Large intestine (tissue), 12 donors: ENCODE measurements at places on chromosomes 16 and 17. TPM values are rescaled to one million over a fixed set of nuclear protein-coding genes. Genes with fewer than 3 reads are reported as not detected.

DNA sequence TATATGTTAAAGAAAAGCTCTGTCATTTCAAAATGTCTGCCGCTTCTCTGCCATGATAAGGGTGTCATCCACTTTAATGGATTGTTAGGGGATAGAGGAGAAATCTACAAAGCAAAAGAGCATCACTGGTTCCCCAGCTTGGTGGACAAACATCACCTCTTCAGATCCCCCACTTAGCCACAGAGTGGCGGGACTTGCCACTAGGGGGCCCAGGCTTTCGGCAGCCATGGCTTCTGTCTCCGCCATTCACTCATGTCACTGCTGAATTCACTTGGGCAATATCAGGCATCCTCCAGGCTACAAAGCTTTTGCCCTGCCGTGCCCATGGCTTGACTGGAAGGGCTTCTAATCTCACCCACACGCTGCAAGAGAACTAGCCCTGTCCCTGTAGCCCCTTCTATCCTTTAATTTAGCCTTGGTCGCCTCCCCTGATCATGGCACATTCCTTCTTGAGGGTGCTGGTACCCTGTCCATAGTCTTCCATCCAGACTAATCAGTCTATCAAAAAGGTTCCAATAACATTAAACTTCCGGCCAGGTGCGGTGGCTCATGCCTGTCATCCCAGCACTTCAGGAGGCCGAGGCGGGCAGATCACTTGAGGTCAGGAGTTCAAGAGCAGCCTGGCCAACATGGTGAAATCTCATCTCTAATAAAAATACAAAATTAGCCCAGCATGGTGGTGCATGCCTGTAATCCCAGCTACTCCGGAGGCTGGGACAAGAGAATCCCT lies 34.7 kb downstream of the SBK1 start:
- peak; percentile 22 for DNase-seq

- DNase-seq: no peak
Measured at GRCh38 chr17:9729735-9730420, 61.5 kb downstream of the DHRS7C start.

DNA sequence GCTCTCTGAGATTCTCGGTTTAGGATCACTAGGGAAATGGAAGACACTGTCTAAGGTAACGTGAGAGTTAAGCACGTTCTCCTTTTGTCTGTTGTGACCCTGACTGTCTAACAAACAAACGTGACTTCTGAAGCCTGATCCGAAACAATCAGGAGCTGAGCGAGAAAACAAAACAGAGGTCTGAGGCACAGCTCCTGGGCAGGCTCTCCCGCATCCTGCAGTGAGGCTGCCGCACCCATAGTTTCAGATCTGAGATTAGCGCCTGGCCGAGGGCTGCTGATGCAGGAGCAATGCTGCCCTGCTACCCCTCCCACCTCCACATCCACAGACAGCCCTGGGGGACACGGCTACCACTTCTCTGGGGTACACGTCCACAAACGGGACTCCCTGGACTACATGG lies 46.7 kb downstream of the RNF157 start:
- DNase-seq: no peak

GRCh38 chr17:27977751-27978688 lies 64.5 kb upstream of the NLK start:
- DNase-seq: no peak

Gene HBQ1
- polyA plus RNA-seq: 0.73 TPM

Gene ITGA2B
- 1.1 TPM for polyA plus RNA-seq

Gene PPL
- 32.2 TPM for polyA plus RNA-seq

Gene RAPGEFL1
- 15.0 TPM for polyA plus RNA-seq

- no peak for DNase-seq
Measured at GRCh38 chr16:88923926-88924833, 52.8 kb downstream of the CBFA2T3 start.

Gene EVPLL
- not detected for polyA plus RNA-seq

DNA sequence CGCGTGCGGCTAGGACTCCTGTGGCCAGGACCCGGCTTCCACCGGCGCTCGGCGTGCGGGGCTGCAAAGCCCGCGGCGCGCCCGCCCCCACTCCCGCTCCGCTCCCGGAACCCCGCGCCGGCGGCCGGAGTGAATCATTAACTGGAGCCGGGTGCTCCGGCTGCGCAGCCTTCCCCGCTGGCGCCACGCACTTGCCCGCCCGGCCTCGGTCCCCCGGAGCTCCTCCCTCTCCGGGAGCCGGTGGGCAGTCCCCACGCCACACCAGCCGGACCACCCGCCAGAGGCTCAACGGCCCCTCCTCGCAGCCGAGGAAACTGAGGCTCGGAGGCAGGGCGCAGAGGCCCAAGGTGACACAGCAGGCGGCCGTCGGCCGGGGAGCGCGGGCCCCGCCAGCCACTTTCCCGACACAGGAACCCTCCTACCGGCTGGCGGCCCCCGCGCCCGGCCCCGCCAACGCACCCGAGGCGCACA lies 580 bp downstream of the BCAR1 start:
- peak; percentile 88 for DNase-seq

Gene CCL5
- polyA plus RNA-seq: 8.3 TPM

DNA sequence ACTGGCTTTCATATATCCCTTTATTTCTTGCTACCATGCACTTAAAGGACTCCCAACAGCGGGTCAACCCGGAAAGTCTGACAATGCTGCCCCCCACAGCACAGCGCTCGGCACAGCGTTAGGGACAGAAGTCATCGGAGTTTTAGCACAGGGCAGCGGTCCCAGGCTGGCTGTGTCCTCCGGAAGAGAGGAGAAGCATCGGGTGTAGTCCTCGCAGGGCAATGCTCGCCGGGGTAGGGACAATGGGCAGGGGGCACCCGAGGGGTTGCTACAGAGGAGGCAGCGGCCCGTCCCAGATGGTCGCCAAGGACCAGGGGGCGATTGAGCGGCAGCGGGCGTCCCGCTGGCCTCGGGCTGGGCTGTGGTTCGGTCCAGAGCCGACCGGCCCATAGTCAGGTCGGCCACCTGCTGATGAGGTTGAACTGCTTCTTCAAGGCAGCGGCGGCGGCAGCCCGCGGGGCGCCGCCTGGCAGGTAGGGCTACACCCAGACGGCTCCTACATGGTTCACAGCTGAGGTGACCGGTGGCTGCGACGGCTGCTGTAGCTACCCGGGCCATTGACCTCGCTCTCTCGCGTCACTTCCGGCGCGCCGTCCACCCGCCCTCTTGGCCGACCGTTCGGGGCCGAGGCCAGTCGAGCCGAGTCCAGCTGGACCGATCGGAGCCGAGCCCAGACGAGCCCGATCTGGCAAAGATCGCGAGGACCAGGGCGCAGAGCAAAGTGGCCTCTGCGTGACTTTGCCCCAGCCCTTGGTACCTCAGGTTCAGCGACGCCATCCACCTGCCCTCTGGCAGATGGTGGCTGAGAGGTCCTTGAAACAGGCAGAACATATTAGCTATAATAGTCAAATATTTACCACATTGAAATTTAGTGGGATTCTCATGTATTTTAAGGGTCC lies 4.7 kb upstream of the LCMT1 start:
- DNase-seq: peak; percentile 96

DNA sequence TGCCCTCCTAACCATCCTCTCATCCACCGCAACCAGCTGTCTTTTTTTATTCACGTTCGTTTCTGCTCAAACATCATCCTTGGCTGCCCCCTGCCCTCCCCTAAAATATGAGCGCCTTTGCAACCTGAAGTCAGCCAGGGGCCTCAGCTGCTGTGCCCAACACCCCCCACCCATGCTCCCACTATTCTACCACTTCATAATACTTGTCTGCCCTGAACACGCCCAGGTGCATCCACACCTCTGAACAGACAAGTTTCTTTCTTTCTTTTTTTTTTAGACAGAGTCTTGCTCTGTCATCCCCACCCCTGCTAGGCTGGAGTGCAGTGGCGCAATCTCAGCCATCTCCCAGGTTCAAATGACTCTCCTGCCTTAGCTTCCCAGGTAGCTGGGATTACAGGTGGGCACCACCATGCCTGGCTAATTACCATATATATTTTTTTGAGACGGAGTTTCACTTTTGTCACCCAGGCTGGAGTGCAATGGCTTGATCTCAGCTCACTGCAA lies 26.9 kb downstream of the CEP295NL start:
- DNase-seq: no peak

DNA sequence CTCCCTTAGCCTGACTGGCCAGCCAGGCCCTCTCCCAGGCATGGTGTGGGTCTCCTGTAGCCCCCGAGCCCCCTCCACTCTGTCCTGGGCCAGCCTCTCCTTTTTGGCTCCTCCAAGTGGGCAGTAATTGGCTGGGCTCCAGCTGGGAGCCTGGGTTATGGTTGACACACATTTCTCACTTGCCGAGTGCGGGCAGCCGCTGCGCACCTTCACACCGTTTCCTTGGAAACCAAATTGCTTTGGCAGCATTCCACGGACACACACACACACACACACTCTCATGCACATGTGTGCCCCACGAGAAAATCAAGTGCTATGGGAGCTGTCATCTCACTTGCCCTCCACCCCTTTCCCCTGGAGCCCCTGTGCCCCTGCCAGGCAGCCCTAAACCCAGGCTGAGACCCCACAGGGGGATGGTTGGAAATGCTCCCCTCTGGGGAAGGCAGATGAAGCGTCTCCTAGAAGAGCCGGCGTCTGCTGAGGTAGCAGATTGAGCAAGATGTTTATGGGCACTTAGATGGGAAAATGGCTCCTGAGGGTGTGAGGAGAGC lies 402.7 kb upstream of the TNRC6C start:
- DNase-seq: peak; percentile 21

DNA sequence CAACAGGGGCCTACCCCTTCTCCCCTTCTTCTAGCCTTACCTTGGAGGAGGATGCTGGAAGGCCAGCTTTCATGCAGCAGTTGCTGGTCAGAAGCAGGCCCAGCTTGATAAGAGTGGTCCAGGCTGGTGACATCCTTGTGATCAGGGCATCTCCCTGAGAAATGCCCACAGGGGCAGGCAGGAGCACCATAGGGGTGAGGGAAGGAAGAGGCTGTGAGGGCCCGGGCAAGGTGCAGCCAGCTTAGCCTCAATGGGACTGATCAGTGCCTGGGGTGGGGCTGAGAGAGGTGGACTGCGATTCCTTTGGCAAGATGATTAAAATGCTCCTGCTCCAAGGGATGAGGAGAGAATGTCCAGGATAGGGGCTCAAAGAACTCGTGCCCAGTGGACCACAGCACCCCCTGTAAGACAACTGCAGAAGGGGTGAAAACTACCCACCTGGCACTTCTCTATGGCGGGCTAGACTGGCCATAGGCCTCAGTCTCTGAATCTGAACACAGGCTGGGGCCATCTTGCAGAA lies 9.5 kb upstream of the GALK1 start:
- DNase-seq: no peak

DNA sequence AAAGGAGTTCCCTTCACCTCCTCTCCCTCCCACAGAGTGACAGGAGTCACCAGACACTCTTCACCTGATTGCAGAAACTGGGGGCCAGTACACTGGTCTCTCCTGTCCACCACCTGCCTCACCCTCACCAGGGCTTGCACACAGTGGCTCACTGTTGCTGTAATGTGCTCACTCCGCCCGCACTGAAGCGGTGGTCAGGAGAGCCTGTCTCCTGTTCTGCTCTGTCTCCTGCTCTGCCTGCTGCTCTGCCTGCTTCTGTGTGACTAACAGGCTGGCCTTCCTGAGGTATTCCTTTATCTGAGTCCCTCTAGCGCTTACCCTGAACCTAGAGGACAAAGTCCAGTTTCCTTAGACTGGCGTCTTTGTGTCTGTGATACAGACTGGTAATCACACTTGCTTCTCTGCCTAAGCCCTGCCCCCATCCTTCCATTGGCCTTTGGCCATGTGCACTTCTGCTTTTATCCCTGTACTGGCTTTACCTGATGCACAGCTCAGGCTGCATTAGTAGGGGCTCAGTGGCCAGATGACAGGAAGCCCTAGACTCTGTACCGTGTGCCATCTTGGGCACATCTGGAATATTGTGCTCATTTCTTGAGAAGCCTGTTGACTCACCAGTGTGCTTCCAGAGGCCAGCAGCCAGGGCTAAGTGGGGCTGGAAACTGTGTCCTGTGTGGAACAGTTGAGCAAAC lies 13.3 kb downstream of the PROCA1 start:
- DNase-seq: peak; percentile 96

Gene DNAH9
- 0.28 TPM for polyA plus RNA-seq

- no peak for DNase-seq
Measured at GRCh38 chr17:16286947-16287562, 66.2 kb downstream of the CENPV start.

DNA sequence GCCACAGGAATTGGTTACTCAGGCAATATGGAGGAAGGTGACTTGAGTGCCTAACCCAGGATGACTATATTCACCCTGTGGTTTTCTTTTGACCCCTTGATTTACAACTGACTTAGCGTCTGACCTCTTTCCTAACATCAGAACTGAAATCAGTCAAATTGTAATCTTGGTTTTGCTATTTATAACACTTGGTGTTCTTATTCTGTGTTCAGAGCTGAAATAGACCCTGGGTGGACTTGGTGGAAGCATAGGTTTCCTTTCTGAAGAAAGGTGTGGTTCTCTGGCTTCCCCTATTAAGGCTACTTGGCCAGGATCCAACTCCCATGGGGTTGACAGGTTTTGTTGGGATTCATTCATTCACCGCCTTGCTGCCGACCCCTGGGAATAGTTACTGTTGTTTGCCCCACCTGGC lies 80.8 kb downstream of the CLEC16A start:
- DNase-seq: no peak

Gene SLFN13
- 7.4 TPM for polyA plus RNA-seq

GRCh38 chr16:87963400-87963799 lies 12.2 kb downstream of the BANP start:
- no peak for DNase-seq

- DNase-seq: no peak
Measured at GRCh38 chr16:89564476-89565255, 4.2 kb downstream of the RPL13 start.

Gene SERPINF2
- 14.3 TPM for polyA plus RNA-seq

Gene KLHL10
- polyA plus RNA-seq: 0.06 TPM

Gene KRTAP2-2
- polyA plus RNA-seq: not detected

- no peak for DNase-seq
Measured at GRCh38 chr17:41633556-41634199, 9.3 kb upstream of the KRT17 start.

DNA sequence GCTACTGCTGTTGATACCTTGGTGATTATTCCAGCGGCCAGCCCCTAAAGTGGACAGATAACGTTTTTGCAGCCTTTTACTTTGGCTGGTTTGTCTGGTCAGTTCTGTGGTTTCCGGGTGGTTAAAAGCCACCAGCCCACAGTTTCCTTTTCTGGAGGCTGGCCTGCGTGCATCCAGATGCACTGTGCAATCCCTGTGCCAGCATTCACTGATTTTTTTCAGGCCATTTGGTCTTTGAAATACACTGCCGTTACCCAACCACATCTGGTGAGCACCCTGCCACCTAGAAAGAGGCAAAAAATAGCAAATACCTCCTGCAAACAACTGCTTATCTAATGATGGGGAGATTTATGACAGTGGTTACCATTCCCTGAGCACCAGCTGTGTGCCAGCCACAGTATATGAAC lies 797 bp downstream of the NUDT7 start:
- no peak for DNase-seq

GRCh38 chr17:15507896-15508295 lies 40.5 kb upstream of the CDRT4 start:
- no peak for DNase-seq

GRCh38 chr16:88369447-88370008 lies 13.2 kb upstream of the ZNF469 start:
- DNase-seq: no peak

Gene RPH3AL
- 8.2 TPM for polyA plus RNA-seq
